ENCODE measurements at places on chromosomes 2 and 18.

- DNase-seq: peak; percentile 75
Measured at GRCh38 chr2:112481050-112481527, 867 bp upstream of the TTL start.

- no peak for DNase-seq
Measured at GRCh38 chr2:131590896-131591295, 63.2 kb downstream of the CCDC74A start.

DNA sequence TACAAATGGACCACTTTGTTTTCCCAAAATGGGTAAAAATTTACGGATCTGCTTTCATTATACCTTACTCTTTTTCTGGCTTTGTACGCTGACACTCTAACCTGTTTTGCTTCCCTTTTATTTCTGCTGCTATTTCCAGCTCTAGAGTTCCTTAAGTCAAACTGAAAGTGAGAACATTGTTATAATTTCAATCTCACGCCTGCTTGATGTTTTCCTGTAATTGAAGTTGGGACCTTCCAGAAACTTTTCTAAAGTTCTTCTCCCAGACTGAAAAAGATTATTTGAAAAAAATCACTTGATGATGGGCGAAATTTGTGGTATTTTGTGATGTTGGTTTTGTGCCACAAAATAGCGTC, 1.8 kb downstream of the GLS start:
- no peak for DNase-seq

GRCh38 chr2:172555272-172555521, 693 bp upstream of the PDK1 start:
- DNase-seq: no peak

DNA sequence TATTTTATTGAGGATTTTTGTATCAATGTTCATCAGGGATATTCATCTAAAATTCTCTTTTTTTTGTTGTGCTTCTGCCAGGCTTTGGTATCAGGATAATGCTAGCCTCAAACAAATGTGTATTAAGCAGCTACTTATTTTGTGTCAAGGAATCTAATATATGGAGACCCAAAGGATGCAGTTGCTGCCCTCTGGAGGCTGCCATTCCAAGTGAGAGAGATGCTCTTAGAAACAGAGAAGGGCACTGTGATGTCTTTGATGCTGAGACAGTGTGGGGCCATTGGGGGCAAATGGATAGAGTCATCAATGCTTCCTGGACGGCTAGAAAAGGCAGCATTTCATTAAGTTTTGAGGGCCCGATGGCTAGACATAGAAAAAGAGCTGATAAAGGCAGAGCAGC, 292.6 kb downstream of the SETBP1 start:
- no peak for DNase-seq

DNA sequence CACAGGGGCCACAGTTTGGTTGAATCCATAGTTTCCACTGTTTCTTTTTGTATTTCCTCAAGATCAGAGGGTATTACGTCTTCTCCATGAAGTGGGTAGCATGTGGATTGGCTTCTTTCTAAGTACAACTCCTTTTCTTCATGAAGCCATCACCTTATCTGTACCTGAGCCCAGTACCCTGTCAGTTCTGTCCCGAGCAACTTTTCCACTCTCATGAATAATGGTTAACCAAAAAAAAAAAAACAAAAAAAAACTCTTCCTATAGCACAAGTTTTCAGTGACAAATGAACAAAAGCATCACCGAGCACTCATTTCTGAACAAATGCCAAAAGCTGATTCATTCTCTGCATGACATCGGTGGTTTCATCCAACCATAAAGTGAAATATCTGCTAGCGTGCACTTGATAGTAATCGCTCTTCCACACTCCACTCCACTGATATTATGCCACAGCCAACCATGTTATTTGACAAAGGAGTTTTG, 53.0 kb upstream of the CCDC150 start:
- no peak for DNase-seq

DNA sequence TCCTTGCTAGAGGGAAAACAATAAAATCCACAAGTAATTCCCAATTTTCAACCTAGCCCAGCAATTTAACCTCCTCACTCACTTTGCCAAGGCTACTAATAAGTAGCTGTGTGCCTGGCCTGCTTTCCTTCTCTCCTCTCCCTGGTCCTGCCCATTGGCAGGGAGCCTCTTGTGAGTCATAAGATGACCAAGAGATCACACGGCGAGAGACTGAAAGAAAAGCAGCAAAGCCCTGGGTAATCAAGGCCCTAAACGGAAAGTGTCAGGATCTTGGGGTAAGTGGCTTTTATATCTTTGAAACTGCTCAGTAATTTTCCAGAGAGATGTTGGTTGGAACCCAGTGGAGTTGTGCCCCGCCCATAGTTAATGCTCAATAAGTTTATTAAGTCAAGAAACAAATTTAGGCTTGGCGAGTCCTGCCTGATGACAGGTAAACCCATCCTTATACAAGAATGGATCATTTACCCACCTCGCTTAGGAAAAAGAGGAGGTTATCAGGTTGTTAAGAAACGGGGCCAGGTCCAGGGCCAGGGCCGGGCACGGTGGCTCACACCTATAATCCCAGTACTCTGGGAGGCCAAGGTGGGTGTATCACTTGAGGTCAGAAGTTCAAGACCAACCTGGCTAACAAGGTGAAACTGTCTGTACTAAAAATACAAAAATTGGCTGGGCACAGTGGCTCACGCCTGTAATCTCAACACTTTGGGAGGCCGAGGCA, 10.0 kb upstream of the ADAM17 start:
- DNase-seq: no peak

GRCh38 chr18:68387246-68387645, 327.7 kb downstream of the TMX3 start:
- DNase-seq: no peak

- DNase-seq: no peak
Measured at GRCh38 chr2:11157296-11157695, 2.0 kb downstream of the SLC66A3 start.

- no peak for DNase-seq
Measured at GRCh38 chr2:172639256-172639655, 83.4 kb downstream of the PDK1 start.

- DNase-seq: no peak
Measured at GRCh38 chr2:23601301-23601965, 216.5 kb downstream of the KLHL29 start.

DNA sequence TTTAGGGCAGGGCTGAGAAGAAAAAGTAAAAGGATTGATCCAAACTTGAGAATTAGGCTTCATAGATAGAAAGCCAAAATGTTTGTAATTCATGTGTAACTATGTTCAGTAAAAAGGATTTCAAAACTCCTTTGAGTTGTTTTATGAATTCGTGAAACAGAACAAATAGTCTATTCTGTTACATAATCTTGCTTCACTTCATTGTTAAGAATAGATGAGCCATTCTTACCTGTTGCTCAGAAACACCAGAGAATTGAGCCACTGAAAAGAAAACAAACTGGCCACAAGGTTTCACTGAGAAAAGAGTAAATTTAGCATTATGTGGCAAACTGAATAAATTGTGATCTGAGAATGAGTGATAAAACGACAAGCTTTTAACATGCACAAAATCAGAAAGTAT, 4.5 kb upstream of the ITPRID2 start:
- no peak for DNase-seq

- no peak for DNase-seq
Measured at GRCh38 chr2:215797676-215798075, 215.7 kb downstream of the MREG start.

DNA sequence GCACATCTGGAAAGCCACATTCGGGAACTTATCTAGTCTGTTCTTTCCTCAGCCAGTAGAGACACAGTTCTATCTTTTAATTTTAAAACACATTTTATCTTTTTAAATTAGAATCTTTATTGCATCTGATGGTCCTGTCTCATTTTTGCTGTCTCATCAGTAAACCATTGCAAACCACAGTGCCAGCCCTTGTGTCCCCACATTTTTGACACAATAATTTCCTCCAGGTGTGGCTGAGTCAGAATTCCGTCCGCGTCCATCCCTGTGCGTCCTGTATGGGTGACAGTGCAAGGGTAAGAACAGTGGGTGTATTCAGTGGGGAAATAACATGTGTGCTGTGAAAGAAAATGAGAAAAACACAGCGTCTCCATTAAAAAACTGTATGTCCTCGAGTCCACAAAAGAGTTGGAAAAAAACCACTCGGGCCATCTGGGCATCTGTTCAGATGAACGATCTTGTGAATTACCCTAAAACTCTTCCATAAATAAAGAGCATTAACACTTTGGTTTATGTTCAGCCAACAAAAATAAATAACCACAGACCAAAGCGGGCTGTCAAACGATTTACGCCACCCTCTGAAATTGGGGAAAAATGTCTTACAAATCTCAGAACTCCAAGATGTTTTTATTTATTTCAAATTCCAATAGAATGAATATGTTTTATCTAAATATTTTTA, 137.3 kb downstream of the ZNF516 start:
- DNase-seq: no peak

DNA sequence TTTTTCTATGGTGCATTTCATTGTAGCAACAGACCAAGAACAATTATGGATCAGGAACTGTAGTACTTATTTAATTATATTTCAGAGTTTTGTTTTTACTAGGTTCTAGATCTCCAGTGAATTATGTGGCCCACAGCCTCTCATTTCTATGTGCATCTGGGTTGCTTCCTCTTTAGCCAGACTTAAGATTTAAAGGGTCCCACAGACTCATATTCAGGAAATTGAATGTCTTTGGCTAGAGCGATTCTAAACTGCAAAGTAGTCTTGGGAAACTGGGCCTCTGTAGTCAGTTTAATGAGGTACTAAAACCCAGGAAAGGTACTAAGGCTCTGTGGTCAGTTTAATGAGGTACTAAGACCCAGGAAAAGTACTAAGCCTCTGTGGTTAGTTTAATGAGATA, 94.4 kb downstream of the LYPD6B start:
- no peak for DNase-seq

- no peak for DNase-seq
Measured at GRCh38 chr2:220166616-220167015, 539.2 kb downstream of the SLC4A3 start.

DNA sequence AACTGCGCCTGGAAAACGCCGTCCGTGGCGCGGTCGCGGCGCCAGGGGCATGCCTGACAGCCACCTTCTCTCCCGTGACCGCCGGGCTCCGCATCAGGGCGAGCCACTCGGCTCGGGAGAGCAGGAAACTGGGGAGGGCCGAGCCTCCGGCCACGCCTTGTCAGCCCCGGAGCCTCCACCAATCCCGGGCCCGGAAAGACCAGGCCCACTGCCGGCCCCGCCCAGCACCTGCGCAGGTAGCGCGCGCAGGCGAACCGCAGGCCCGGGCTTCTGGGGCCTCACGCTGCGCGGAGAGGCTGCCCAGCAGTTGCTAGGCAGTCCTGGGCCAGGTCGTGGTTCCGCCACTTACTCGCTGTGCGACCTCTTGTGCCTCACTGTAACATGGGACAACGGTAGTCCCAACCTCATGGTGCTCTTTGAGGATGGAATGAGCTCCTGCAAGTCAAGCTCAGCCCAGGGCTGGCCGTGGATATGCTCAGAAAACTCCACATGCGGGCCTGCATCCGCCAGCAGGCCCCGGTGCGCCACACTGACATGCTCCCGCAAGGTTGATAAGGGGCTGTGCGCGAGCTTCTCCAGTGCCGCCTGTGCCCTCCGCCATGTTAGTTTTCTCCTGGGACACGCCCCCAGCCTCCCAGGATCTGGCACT, 97.1 kb downstream of the INHBB start:
- DNase-seq: no peak

DNA sequence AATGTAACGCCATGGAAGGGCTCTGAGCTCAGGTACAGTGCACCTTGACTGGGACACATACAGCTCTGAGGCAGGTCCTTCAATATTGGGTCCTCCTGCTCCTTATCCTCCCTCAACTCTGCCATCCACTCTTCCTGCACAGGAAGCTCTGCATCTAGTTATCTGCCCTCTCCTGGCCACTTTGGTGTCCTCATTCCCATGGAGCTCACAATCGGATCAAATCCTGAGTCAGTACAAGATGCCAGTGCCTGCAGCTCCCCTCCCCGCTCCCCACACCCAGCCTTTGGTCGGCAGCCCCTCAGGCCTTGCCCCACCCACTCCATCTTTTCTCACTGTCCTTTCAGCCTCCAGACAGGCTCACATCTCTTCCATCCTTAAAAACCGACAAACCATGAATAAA, 58.0 kb downstream of the LRRFIP1 start:
- no peak for DNase-seq

GRCh38 chr2:152359573-152360363, 24.8 kb downstream of the FMNL2 start:
- DNase-seq: no peak

GRCh38 chr2:166671801-166672200, 177.8 kb upstream of the SCN7A start:
- DNase-seq: no peak

DNA sequence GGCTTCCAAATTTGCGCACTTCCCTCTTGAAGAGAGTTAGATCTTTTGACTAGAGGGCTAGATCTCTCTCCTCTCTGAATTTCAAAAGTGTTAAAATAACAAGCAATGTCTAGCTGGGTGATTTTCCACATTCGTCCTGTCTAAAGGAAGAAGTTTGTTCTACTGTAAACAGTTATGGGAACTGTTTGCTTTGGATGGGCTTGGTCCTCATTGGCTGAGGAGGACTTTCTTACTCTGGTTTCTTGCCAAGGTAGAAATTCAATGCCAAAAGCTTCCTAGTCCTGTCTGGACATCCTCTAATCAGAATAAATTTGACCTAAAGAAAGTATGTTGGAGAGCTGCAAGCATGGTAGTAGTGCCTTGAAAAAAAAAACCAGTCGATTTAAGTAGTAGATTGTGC, 47.4 kb upstream of the RAPH1 start:
- no peak for DNase-seq

DNA sequence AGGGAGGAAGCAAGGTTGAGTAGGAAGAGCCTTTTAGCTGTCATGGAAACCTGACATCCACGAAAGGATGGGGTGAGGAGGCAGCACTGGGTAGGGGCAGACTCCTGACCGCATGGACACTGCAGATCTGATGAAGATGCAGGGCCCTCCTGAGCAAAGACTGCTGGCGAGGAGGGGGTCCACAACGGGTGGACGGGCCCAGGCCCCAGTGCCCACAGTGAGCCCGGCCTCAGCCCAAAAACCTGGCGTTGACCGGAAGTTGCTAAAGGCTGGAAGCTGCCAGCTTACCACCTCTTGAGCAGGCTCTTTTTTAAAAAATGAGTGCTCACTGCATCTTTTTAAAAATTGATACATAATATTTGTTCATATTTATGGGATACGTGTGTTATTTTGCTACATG, 247.3 kb downstream of the SH3BP4 start:
- no peak for DNase-seq

DNA sequence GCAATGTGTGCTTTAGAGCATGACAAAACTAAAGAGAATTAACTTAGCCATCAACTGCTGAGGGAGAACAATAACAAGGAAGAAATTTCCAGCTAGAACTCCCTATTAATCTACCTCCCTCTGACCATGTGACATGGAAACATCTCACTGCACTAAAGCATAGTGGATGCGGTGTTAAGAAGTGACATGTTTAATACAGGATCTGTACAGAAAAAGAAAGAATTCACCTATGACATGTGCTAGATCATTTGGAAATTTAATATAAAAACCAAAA, 202.3 kb upstream of the KLHL14 start:
- DNase-seq: no peak

- no peak for DNase-seq
Measured at GRCh38 chr2:159290289-159290907, 3.9 kb upstream of the WDSUB1 start.

- DNase-seq: no peak
Measured at GRCh38 chr2:197500503-197501131, 438 bp downstream of the HSPE1 start.

- no peak for DNase-seq
Measured at GRCh38 chr2:214127571-214127970, 283.3 kb upstream of the VWC2L start.
